ENCODE measurements at places on chromosomes 2 and 18.
A peak's percentile ranks its signal among the peaks of the same experiment; 100 is the strongest.

DNA sequence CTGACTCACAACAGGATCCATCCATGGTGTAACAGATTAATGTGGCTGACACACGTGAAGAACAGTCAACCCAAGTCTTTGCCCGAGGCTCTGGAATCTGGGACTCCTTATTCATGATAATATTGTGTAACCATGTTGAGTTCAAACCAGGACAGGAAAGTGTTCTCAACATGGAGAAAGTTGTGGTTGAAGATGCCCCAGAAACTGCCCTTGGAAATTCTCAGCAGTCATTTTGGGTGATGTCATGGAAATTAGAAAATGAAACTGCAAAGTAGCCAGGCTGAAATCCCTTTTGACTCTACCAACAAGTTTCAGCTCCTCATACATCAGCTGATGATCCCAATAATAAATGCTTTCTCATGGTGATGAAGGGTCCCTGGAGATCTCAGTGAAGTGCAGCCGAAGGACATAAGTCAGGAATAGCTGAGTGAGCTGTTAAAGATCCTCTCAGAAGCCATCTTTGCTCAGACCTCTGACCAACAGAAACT, 307.7 kb downstream of the TNS1 start:
- DNase-seq: no peak

GRCh38 chr2:30915486-30915885, 108.2 kb upstream of the CAPN13 start:
- DNase-seq: peak; percentile 15

DNA sequence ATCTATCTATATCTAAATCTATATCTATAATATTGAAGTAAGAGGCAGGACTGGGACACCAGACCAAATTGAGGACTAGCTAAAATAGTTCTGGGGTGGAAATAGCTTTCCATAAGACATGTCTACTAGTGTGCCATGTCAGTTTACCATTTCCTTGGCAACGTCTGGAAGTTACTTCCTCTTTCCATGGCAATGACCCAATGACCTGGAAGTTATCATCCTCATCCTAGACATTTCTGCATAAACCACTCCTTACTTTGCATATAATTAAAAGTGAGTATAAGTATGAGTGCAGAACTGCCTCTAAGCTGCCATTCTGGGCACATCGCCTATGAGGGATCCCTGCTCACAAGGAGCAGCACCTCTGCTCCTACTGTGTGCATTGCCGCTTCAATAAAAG, 734.0 kb upstream of the GCFC2 start:
- DNase-seq: no peak

- DNase-seq: no peak
Observed at GRCh38 chr2:181573140-181573736, 83.7 kb downstream of the CERKL start.

- DNase-seq: no peak
Observed at GRCh38 chr2:27809761-27810241, 38.3 kb downstream of the MRPL33 start.

GRCh38 chr2:31052284-31052683, 86.0 kb downstream of the GALNT14 start:
- DNase-seq: no peak

DNA sequence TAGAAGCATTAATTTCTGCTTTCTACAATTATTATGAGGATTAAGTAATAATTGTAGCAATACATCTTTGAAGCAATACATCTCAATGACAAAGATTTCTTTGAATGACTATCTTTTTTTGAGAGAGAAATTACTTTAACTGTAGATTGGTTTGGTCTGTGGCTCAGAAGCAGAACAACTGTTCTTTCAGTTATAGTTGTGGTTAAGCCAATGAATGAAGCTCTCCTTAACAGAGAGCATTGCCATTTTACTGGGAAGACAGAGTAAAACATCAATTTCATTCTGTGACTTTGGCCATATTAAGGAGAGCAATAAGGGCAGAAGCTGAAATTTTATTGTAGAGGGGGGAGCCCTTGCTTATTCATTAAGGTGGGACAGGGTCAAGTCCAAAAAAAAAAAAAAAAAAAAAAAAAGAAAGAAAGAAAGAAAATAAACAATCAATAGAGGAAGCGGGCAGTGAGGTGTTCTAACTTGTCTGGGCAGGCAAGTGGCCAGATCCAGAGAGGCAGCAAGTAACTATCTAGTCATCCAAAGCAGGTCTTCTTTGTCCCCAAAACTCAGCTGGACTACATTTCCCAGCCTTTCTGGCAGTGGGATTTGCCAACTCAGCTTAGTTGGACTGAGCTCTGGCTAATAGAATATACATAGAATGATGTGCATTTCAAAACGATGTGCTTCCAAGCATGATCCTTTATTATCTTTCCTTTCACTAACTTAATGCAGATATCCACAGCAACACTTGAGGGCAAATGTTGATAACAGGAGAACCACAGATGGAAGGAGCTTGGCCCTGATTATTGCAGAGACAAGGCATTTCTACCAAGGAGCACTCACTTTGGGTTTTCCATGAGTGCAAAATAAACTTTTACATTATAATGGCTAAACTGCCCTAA, 462.7 kb upstream of the CDH20 start:
- DNase-seq: no peak

GRCh38 chr2:232214053-232214452, 164.5 kb upstream of the ALPP start:
- no peak for DNase-seq

GRCh38 chr2:197079414-197079813, 152.9 kb upstream of the PGAP1 start:
- no peak for DNase-seq

DNA sequence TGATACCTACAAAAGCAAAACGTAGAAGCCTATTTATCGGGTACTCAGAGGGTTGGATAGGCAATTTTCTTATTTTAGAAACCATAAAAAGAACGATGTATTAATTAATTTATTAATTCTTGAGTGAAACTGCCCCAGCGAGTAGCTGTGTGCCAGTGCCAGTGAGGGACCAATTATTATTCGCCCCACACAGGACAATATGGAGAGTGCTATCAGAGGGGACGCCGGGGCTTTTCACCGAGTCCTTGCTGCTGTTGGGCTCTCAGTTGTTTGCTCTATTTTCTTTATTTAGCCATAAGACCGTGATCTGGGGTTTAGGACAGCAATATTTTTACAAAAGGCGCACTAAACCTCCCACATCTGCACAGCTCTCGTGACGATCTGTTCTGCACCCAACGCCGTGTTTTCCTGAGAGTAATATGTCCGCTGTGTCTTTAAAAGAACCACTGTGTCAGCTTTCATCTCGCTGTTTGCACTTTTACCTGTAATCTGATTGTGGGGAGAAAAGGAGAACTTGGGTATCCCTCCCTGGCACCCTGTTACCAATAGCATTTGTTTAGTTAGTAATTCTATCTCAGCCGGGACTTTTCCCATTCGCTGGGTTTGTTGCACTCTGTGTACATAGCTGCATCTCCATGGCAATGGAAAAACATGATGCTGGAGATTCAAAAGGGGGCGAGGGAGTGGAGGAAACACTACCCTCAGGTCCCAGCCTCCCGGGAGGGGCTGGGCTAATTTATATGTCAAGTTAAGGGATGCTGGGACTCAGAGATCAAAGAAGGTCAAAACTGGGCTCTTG, 30.1 kb upstream of the ZNF516 start:
- DNase-seq: peak; percentile 24

DNA sequence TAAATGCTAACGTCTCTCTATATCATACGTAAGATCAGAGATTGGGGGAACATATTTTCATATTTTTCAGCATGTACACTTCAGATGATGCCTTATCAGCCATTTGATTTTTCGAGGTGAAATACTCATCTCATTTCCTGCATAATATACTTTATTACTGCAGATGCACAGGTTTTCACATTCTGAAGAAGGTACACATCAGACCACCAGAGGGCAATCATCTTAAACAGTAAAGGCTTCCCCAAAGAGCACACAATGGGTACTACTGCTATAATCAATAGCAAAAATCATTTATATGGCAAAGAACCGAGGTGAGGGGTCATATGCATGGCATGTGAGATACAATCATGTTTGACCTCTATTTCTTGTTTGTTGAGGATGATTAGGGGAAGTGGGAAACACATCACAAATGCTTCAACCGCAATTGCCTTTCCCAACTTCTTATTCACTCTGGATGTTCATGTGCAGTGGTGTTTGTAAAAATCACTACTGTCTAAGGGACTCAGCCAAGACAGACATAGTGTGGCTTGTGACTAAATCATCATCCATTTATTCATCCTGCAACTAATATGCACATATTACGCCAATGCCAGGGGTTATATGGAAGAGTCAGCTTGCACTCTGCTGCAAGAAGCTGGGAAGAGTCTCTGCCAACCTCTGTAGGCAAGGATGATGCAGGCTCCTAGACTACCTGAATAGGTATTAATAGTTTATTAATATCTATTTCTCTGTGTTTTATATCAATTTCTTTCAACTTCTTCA, 118.7 kb downstream of the EPB41L3 start:
- peak; percentile 45 for DNase-seq

GRCh38 chr2:225842939-225843338, 443.4 kb downstream of the NYAP2 start:
- DNase-seq: peak; percentile 15

DNA sequence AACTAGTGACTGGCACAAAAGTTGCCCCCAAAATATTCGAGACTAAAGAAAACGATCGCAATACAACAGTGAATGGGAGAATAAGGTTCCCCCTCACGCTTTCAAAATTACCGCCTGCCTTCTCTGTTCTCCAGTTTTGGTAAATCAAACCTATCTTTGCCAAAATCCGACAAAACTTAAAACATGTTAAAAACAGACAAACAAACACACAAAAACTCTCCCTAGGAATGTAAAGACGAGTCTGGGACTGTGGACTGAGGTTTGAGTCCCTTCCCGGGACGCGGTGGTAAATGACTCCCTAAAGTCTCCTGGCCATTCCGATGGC, 435 bp upstream of the IMPACT start:
- no peak for DNase-seq

GRCh38 chr2:33370636-33371265, 105.7 kb upstream of the RASGRP3 start:
- DNase-seq: no peak

- DNase-seq: no peak
Observed at GRCh38 chr2:54658564-54659071, 64.8 kb upstream of the EML6 start.

- no peak for DNase-seq
Observed at GRCh38 chr2:185787227-185788145, 48.9 kb downstream of the FSIP2 start.

GRCh38 chr2:48954935-48955334, 199.4 kb downstream of the FSHR start:
- no peak for DNase-seq

- DNase-seq: no peak
Observed at GRCh38 chr2:217774232-217774631, 228.6 kb downstream of the TNS1 start.

DNA sequence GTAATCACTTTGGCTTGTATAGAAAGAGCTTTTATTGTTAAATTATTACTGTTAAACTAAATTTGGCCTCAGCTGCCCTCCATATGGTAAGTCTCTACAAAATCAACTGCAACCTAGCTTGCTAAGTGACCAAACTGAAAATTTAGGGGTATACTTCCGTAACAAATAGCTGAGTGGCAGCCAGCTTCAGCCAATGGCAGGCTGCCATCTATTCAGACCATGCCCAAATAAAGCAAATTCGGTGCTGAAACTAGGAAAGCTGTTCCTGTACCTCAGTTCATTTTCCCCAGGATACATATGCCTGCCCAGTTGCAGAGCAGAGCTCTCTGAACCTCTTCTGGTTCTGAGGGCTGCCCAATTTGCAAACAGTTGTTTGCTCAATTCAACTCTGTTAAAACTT, 94.8 kb downstream of the EML6 start:
- no peak for DNase-seq

- DNase-seq: no peak
Observed at GRCh38 chr2:231099918-231100317, 24.9 kb downstream of the HTR2B start.

DNA sequence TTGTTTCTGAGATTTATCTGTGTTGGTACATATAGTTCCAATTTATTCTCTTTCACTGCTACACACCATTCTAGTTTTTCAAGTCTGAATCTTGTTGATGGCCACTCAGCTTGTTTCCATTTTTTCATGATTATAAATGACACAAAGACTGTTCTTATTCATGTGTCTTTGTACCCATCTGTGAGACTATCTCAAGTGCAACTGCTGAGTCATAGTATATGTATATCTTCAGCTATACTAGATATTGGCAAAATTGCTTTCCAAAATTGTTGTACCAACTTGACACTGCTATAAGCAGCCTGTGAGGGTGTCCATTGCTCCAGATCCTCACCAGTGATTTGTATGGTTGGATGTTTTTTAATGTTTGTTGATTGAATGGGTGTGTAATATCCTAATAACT, 37.2 kb upstream of the RTN4 start:
- DNase-seq: no peak

- no peak for DNase-seq
Observed at GRCh38 chr2:196586511-196586991, 53.0 kb upstream of the CCDC150 start.

DNA sequence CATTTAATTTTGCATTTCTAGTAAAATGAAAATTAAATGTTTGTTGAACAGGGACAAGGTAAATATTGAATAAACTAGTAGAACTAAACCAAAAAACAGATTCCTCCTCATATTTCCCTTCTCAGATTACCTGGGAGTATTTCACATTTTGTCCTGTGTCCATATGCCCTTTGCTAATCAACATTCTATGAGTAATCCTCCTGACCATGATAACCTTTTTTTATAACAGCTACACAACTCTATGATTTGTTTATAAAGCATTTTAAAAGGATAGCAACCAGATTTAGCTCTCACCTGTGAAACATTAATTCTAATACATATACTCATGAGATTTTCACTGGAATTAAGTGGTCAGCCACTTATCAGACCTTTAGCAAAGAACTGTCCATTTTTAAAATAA, 7.1 kb upstream of the DSG2 start:
- DNase-seq: no peak

- DNase-seq: peak; percentile 17
Observed at GRCh38 chr18:71374294-71375000, 1085.6 kb downstream of the SOCS6 start.

DNA sequence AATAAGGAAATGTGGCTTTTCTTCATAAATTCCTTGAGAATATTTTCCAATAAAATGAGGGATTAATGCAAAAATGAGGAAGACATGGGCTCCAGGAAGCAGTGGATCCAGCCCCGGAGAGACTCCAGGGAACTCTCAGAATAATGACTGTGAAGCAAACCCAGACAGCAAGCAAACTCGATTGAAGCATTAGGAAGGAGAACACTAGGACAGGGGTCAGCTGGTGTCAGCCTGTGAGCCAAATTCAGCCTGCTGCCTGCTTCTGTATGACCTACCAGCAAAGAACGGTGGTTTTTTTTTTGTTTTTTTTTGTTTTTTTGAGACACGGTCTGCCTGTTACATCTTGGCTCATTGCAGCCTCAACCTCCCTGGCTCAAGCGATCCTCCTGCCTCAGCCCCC, 274.3 kb upstream of the FBXO11 start:
- DNase-seq: no peak

- DNase-seq: no peak
Observed at GRCh38 chr2:157722580-157723234, 94.0 kb upstream of the ACVR1C start.

DNA sequence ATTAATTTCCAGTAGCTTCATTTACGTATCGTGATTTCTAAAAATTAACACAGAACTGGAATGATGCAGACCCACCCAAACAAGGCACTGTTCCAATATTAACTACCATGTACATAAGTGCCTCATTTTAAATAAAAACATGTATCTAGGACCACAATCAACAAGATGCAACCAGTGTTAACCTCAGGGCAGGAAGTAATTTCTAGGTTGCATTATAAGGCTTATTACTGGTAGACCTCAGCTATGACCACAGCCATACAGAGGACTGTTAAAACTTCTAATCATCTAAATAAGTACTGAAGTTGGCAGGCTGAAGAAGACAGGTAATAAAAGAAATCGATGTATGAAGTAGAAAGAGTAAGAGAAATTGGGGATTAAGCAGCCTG, 262.9 kb downstream of the HDAC4 start:
- DNase-seq: no peak

- DNase-seq: no peak
Observed at GRCh38 chr2:45131587-45131986, 122.3 kb upstream of the SIX2 start.

Data from T47D (cell line).